ENCODE measurements at places on chromosomes 7 and 10. TPM values are rescaled to one million over a fixed set of nuclear protein-coding genes. Genes with fewer than 3 reads are reported as not detected.

Gene ZFYVE27
- 22.8 TPM for total RNA-seq

Gene TUBAL3
- total RNA-seq, result not detected

Gene CROT
- 9.6 TPM for total RNA-seq

Gene IDI2
- not detected for total RNA-seq

- H3K36me3 ChIP-seq, result no peaks in the 10 kb centered on the region
- H3K4me3 ChIP-seq, result no peak overlapping the region
Observed at GRCh38 chr10:64508029-64508661, 986.9 kb downstream of the REEP3 start.

DNA sequence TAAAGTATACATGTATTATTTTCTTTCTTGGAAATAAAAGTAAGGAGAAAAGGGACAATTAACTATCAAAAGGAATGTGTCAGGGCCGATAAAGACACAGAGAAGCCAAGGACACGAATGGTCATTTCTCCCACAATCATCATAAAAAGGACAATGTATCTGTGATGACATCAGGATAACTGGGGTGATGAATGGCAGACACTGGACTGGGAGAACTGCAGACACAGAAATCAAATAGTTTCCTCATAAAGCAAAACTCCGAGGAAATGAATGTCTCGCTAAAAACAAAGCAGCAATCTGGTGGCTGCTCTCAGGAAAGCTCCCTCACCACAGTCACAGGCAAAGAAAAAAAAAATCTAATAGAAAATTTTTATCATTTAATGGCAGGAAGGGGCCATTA lies 69.3 kb upstream of the NPY start:
- H3K27me3 ChIP-seq, result no peaks in the 10 kb centered on the region
- no peaks in the 10 kb centered on the region for H3K36me3 ChIP-seq
- H3K4me3 ChIP-seq, result no peak overlapping the region
- no peak overlapping the region for H3K27ac ChIP-seq

DNA sequence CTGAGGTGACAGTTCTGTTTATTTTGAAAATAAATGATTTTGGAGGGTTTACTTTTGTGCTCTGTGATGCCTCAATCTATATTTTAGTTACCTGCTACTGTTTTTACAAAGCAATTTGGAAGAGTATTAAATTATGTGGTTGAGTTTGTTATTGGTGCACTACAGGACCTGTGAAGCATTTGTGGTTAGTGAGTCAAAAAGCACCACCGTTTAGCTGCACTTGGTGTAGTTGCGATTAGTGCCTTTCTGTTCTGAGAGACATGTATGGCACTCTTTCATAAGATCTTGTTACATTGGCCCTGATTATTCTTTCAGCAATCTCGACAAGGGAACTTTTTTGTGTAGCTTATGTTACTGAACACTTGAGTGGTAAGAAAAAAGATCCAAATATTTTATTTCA lies 132.2 kb downstream of the BBS9 start:
- H3K36me3 ChIP-seq, result peaks cover 4% of the 10 kb centered on the region
- DNase-seq, result peak; percentile 14
- H3K4me1 ChIP-seq, result peaks cover 11% of the 10 kb centered on the region
- no peak overlapping the region for H3K4me3 ChIP-seq

All from activated CD4-positive, alpha-beta memory T cell treated with anti-CD3 and anti-CD28 coated beads for 36 hours (primary cell).